ENCODE measurements at places on chromosomes 12 and 14.

GRCh38 chr14:81164167-81164774 lies 56.5 kb downstream of the GTF2A1 start:
- DNase-seq: no peak

GRCh38 chr12:2944401-2945047 lies 14.7 kb upstream of the TEAD4 start:
- DNase-seq: peak; percentile 14

- no peak for DNase-seq
These were observed 157.2 kb downstream of the ANO4 start for GRCh38 chr12:100951756-100952155.

DNA sequence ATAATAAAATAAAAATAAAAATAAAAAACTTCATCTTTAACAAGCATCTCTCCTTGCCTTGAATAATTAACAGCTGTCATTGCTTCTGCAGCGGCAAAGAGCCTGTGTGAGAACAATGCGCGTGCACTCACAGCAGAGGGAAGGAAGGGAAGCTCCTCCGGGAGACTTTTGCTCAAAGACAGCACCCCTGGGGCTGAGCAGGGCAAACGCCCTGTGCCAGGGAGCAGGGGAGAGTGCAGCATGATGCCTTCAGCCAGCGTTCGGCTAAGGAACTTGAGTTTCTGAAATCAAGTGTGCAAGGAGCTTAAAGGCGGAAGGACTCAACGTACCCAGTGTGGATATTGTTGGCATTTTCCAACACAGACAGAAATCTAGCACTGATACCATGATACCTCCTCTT lies 120.5 kb downstream of the RIMBP2 start:
- DNase-seq: no peak

- no peak for DNase-seq
These were observed 10.1 kb upstream of the PLEKHA5 start for GRCh38 chr12:19119440-19119839.

DNA sequence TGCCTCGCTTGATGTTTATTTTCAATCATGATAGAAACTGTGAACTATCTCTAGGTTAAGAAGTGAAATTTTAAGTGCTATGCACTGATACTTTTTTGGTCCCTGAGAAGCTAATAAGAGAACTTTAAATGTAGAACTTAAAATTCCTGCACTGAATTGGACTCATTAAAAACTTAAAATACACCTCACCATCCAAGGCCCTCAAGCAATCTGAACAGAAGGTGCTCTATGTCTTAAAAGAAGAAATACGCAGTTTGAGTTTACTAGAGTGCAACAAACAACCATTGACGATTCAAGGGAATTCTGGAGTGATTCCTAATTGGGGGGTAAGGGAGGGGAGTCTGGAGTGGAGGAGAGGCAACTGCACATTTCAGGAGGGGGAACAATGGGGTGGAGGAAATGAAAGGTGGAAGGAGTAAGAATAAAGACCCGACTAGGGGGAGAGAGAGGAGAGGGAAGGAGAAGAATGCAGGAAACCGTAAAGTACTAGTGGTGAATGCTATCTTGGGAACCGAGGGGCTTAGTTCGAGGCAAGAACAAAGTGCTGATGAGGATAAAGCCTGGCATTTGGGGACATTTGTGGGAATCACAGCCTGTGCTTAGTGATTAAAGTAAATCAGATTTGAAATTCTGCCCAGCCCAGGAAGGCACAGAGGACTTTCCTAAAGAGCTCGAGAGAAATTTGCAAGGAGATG lies 389.7 kb downstream of the AACS start:
- DNase-seq: no peak

DNA sequence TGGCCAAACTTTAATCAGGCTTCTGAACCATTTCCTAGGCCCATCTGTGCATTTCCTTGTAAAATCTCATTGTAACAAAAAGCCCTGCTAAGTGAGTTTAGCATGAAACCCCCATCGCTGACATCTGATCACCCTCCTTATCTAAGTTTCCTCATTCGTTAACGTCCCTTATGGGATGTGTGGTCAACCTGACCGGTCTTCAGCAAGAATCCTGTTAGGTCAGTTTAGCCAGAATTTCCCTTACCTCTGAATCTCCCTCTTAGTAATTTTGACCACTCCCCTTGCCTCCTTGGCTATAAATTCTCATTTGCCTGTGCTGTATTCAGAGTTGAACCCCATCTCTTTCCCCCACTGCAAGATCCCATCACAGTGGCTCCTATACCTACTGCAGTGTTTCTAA lies 239.3 kb downstream of the RMST start:
- no peak for DNase-seq

DNA sequence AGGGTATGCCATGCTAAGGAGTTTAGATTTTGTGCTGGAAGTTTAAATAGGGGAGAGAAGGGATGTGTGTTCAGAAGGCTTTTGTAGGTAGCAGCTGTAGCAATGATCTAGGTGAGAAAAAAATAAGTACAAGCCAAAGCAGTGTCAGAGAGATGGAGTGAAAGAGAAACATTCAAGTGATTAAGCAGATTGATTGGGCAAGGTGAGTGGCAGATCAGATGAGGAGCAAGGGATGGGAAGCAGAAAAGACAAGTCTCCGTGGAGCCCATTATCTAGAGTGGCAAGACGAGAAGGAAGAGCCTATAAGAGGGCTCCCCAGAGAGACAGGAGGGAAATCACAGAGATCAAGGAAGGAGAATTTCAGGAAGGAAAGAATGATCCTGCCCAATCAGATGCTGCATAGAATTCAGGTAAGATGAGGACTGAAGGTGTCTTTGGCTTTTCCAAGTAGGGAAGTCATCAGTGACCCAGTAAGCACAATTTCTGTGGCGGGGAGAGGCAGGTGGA lies 133.5 kb downstream of the ETV6 start:
- DNase-seq: no peak

DNA sequence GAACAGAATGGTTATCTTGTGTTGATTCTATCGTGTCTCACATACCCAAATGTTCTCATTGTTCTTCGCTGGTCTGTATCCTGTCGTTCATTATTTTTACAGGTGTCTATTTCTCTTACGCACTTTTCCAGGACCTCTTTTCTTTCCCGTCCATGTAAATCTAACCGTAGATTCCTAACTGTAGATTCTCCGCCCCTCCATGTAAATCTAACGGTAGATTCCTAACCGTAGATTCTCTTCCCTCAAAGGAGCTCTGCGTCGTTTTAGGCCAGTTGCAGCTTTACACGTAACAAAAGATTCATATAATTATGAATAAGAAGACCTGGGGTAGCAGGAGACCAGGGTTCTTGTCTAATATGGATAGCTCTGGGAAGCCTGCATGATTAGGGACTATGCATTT lies 9.7 kb upstream of the ZNF605 start:
- no peak for DNase-seq

- no peak for DNase-seq
These were observed 50.9 kb upstream of the E2F7 start for GRCh38 chr12:77116277-77116676.

DNA sequence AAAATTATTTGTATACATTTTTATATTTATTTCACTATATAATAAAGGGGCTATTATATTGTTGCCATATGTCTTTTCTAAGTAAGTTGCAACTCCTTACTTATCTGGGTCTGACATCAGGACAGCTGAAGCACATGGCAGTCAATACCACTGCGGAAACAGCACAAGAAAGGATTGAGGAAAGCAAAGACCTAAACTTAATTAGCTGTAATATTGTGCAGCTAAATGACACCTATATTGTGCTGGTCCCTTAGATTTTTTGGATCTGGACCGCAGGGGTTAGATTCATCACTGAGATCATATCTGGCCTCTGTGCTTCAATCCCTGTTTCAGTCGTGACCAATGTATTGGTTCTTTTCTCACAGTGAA lies 359.6 kb upstream of the DIO2 start:
- no peak for DNase-seq

- DNase-seq: no peak
These were observed 88.3 kb downstream of the NPAS3 start for GRCh38 chr14:33026850-33027430.

- DNase-seq: no peak
These were observed at the start of gene TRHDE for GRCh38 chr12:72272091-72272661. TSS of gene TRHDE (plus strand) at chr12:72272370. CDS start at chr12:72272644, 274 bp downstream.

DNA sequence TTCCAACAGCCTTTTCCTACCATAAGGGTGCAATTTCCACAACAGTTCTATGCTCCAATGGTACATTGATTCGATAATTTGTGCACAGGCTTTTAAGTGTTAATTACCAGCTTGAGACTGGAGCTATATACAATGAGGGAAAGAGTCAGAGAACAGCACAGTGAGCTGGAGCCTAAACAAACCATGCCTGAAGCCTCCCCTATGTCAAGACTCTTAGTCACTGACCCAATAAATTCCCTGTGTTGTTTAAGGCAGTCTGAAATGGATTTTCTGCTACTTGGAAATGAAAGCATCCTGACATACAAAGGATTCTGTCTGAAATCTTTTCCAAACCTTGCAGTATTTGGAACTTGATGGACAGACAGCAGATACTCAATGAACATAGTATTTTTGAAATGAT lies 149.0 kb downstream of the EFCAB11 start:
- no peak for DNase-seq

GRCh38 chr14:86333493-86333892 lies 803.5 kb downstream of the FLRT2 start:
- DNase-seq: no peak

GRCh38 chr12:46089414-46090162 lies 99.2 kb upstream of the SCAF11 start:
- DNase-seq: no peak

GRCh38 chr14:91307046-91307445 lies 62.5 kb upstream of the GPR68 start:
- no peak for DNase-seq

- no peak for DNase-seq
These were observed 121.5 kb upstream of the SFSWAP start for GRCh38 chr12:131589221-131589897.

DNA sequence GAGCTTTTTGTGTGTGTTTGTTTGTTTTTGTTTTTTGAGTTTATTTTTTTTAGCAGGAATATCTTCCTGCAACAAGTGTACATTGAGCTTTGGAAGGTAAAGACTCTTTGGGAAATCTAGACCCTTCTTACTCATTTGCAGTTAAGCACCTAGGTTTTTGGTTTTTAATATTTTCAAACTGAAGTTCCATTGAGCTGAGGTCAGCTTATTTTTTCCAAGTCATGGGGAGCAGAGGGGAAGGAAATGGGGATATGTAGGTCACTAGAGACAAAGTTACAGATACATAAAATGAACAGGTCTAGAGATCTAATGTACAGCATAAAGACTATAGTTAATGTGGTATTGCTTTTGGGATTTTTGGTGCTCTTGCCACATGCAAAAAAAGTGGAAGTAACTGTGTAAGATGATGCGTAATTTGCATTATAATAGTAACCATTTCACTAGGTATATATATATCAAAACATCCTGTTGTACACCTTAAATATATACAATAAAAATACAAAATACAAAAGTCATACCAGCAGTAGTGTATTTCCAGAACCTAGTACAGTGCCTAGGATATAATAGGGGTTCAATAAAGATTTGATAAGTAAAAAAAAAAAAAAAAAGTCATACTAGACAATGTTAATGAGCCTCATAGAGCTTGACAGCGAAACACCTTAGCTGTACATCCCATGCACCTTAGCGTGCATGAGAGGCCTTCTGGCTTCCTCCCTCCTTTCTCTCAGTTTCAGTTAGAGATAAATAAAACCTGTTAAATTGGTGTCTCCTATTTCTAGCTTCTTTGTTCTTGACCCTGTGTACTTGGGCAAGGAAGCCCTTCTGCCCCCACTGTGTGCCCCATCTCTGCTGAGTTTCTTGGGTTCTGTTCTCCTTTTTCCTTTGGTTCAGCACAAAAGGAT lies 22.7 kb downstream of the CGRRF1 start:
- no peak for DNase-seq

- DNase-seq: no peak
These were observed 8.8 kb upstream of the CLECL1 start for GRCh38 chr12:9741726-9742125.

DNA sequence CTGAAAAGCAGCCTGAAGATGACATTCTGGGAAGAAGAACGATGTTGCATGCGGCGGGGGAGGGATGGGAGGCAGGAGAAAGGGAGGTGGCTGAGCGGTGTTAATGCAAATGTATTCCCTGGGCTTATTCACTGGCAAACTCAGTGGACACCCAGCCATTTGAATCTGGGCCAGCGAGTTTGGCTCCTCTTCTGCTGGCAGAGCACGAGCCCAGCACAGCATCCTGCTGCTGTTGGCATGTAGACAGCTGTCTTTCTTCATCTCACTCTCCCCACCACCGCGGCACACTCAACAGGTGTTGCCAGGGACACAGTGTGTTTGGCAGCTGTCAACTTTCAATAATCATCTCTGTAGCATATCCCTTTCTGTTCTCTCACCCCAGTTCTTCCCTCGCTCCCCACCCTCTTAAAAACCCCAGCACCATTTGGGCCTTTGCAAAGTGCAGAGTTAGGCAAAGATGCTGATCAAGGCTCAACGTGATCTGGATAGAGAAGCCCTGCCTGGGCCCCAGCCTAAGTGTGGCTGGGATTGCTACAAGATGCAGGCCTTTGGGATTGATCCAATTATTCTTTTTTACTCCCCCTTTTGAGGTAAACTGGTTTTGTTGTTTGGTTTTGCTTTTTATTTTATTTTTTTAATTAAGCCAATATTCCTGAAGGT lies 131.9 kb downstream of the EXOC5 start:
- DNase-seq: no peak

DNA sequence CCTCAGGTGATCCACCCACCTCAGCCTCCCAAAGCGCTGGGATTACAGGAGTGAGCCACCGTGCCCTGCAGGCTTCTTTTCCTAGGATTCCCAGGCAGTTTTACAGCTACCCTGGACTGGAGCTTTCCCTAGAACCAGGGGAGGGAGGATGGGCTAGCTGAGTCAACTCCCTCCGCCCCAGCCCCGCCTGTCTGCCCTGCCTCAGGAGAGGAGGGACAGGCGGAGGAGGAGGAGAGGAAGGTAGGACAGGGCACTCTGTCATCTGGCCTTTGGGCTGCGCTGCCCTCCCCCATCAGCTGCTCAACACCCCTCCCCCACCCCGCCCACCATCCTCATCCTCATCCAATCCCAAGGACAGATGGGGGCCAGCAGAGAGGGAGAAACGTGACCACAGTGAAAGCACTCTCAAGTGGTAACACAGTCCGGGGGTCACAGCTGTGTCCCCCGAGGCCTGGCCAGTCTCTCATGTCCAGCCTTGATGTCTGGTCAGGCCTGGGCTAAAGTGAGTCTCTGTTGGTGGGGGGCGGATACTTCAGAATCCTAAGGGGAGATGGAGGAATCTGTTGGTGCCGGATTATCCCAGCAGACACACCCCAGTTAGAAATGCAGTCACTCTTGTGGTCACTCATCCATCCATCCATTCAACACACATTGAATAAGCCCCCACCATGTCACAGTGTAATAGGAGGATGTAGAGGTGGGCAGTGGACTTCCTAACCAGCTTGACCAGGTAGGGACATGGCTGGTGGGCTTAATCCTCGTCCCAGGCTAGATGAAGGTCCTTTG lies 12.3 kb downstream of the FIGNL2 start:
- DNase-seq: no peak

DNA sequence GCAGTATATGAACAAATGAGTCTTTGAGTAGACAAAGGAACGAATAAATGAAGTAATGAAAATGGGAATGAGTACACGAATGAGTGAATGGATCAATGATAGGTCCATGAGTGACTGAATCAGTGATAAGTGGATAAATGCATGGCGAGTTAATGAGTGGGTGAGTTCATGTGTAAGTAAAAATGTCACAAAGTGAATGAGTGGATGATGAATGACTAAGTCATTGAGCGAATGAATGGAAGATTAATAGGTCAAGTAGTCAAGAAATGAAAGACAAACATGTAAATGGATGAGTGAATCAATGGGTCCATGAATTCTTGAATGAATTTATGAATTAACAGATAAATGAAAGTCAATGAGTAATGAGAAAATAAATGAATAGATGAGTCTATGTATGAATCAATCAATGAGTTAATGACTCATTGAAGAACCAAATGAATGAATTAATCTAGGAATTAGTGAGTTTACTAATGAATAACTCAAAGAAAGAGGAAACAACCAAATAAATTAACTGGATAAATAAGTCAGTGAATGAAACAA lies 97.3 kb upstream of the RTL1 start:
- DNase-seq: no peak

All from stimulated activated CD8-positive, alpha-beta memory T cell treated with anti-CD3 and anti-CD28 coated beads, Interleukin-4, amount 100 ng/mL, for 1 hour (primary cell).